GM19239 (cell line): ENCODE measurements at places on chromosomes 3 and 15.

- DNase-seq: no peak
Measured at GRCh38 chr15:52158084-52158765, 33.0 kb downstream of the GNB5 start.

DNA sequence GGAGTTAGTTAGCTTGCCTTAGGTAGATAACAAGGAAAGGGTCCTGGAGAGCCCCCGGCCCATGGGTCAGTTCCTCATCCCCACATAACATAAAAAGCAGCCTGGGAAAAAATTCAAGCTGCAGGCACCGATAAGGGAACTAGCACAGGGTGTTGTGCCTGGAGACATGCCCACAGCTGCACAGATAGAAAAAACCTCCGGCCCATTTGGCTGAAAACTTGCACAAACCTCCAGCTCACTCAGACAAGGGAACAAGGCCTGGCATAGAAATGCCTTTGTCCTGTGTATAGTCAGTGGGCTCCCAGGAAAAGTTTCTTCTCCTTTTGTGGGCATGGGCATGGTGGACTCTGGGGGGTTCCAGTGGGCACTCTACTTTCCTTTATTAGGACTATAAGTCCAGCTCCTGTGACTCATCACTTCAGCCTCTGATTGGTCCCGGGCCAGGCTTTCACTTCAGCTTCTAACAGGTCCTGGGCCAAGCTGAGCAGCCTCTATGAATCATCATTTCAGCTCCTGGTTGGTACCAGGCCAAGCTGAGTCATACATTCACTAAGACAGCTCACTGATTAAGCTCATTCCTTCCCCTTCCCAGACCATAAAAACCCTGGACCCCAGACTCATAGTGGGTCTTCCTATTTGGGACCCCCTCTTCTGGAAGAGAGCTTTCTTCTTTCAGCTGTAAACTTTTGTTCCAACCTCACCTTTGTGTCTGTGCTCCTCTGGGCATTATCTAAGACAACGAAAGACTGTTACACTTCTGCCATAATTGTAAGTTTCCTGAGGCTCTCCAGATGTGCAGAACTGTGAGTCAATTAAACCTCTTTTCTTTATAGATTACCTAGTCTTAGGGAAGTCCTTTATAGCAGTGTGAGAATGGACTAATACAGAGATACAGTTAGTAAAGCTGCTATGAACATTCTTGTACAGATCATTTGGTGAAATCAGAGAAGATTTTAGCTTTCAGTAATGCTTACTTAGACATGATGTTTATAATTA, 348.0 kb upstream of the DPPA4 start:
- no peak for DNase-seq

DNA sequence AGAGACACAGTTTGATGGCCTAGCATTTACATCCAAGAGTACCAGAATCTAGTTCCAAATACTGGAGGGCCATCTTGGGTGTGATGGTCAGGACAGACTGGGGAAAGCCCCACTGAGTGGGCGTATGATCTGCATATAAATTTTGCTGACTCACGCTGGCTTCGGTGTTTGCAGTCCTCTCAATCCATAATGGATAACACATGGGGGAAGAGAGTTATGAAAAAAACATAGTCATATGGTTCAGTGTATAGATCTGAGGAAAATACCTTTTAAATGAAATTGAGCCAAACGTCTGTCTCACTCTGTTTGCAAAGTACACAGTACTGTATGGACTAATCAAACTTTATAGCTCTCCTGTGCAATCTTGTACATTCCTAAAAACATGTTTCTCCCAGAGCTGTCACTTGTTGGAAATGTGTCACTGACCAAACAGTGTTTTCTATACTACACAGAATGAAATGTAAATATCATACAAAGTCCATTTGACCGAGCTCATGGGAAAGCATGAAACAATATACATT, 125.3 kb upstream of the THBS1 start:
- DNase-seq: no peak

DNA sequence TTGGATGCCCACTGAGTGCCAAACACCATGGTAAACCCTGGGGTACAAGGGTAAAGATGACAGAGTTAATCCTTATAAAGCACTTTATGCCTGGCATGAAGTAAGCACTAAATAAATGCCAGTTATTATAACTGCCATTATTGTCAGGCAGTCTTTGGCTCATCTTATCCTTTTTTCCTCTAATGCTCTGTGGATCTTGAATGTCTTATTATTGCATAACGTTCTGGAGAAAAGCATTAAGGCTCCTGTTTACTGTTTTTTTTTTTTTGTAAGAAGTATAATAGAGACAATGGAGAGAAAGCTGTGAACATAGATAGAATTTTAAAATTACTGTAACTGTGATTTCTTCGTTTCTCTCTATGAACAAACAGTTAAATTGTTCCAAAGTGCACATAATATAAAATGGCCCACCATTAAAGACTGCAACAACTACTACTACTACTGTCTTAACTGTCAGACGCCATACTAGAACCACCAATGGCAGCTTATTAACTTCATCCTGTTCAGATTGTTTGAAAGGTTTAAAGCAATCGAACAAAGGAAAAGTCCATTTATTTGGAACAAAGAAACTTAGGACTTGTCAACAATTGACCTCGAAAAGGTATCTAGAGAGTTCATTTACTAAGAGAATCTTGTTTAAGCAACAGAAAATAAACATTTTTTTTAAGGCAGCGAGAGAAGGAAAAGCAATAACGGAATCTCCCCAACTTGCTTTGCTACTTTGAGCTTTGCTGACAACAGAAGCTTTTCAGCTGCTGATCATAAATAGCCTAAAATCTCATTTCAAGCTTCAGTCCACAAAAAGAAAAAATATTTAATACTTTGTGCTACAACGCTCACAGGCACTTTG, 520.7 kb downstream of the ROBO1 start:
- DNase-seq: no peak

DNA sequence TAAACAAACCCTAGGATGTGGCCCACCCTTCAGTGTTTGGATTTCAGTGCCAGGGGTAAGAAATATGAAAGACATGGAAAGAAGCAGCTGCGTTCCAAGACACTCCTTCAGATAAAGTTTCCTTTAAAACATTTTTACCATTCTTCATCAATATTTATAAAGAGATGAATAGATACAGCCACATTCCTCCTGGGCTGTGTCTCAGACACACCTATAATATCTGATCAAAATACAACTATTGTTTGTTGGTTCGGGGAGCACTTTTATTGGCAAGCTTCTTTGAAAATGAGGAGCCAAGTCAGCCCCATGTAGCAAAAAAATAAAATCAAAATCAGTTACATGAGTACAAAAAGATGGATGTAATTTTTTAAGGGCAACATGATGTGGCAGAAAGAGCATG, 53.2 kb downstream of the RPL22L1 start:
- DNase-seq: no peak

DNA sequence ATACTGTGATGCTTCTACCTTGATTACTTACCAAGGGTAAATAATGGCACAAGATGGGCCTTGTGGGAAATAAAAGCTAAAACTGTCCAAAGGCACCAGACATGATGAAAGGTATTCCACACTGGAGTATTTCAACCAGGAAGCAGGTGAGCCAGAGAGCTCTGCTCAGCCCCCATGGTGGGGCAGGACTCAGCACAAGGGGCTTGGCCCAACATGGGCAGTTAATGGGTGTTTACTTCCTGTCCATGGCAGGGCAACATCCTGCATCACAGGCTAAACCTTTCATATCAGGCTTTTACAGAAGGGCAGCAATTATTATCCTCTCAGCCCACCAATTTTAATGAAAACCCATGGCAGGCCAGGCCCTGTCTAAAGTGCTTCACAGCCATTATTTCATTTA, 38.2 kb downstream of the MAGI1 start:
- no peak for DNase-seq

- DNase-seq: no peak
Measured at GRCh38 chr3:71487418-71487817, 96.1 kb downstream of the FOXP1 start.

GRCh38 chr3:27089068-27089467, 280.1 kb downstream of the NEK10 start:
- DNase-seq: no peak

DNA sequence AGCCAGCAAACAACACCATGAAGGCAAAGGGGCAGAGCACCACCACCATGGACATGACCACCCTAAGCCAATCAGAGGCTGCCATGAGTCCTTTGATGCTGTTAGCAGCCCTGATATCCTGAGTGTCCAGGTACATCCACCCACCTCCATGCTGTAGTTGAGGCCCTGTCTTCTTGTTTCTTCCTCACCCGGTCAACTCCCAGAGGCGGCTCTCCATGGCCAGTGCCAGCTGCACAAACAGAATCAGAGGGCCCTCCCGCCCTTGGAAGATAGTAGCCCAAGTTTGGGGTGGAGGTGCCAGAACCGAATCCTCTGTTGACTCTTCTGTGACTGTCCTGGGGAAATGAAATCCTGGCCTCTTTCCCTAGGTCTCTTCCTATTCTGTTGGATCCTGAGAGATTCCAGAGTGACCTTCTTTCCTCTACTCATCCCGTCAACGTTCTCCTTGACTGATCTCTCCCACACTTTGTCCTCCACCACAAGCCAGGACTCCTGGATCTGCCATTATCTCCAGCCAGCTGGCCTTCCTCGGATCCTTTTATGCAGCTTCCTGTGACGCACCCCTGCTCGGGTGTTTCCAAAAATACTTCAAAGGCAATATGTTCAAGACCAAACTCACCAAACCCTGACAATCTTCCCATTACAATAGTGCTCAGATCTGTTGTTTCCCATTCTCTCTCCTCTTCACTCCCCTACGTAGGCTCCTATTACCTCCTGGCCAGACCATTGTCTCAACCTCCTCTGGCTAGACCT, 45.4 kb upstream of the DLG1 start:
- no peak for DNase-seq

- DNase-seq: no peak
Measured at GRCh38 chr15:101657171-101657570, 5.0 kb upstream of the TM2D3 start.

- DNase-seq: no peak
Measured at GRCh38 chr3:49769286-49769915, 16.9 kb downstream of the IP6K1 start.

DNA sequence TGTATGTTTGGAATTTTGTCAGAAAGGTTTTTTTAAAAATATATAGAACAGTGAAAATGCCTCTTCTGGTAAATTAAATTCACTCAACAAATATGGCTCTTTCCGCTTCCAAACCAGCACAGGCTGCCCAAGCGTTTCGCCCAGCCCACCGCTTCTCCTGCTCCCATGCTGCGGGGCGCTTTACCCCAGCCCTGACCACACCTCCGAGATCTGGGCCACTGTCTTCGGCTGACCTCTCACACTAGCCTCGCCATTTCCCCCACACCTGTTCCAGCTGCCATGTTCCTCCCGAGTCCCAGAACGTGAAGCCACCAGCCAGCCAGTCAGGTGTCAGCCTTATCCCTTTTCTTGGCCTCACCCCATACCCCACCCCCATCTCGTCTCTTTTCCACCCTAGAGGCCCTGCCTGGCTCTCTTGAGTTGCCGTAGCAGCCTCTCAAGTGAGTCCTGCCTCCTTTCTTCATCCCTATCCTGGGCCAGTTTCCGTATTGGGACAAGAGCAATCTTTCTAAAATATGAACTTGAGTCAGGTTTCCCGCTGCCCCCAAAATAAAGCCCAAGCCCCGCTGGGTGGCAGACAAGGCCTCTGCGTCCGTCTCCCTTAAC, 46.5 kb downstream of the SLC12A8 start:
- DNase-seq: no peak

- no peak for DNase-seq
Measured at GRCh38 chr15:68593341-68593740, 14.5 kb downstream of the CORO2B start.

- DNase-seq: no peak
Measured at GRCh38 chr15:52095597-52096262, 16.8 kb downstream of the BCL2L10 start.

GRCh38 chr3:72682936-72683452, 165.3 kb downstream of the SHQ1 start:
- DNase-seq: no peak

GRCh38 chr3:157718800-157719199, 215.6 kb upstream of the VEPH1 start:
- no peak for DNase-seq

DNA sequence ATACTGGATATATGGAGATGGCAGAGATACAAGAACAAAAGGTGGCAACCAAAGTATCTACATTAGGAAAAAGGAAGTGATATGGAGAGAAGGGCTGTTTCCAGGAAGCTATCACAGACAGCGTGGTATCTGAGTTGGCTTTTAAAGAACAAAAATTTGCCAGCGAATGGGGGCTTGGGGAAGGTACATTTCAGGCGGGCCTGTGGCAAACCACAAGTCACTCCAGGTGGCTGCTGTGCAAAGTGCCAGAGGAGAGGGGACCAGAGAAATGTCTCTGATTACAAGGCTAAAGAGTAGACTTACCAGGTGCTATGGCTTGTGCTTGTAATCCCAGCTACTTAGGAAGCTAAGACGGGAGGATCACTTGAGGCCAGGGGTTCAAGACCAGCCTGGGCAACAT, 91.1 kb downstream of the MSL2 start:
- no peak for DNase-seq

DNA sequence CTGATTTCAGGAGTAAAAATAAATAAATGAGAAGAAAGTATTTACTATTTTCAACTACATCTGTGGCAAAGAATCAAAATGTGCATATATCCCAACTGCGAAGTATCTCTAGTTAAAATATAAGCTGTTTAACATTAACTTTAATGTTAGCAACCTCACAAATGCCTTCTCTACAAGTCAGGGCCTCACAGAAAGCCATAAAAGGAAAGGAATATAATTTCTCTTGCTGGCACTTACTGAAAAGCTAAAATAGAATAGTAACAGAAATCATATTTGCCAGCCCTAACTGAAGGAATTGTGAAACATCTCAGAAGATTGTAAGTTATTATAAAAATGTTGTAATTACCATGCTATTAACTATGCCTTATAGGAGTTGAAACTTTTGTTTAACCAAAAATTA, 65.1 kb upstream of the MBNL1 start:
- DNase-seq: no peak

DNA sequence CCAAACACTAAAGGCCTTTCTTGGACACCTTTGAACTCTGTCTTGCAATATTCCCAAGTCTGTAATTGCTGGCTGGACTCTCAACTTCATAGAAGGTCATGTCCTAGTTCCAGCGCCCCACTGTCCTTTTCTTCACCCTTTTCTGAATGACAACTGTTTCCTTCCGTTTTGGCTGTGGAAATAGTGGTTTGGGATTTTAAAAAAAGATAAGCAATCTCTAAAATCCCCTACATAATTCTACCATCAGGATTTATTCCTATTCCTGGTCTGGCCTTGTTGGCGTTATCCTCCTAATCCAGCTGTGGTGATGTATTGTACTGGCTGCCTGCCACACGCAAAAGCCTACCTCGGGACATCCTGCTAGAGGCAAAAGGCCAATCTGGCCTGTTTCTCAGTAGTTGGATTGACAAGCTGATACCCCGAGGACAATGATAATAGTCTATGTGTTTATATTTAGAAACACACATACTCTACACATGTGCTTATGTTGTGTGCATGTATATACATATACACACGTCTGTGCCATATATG, 440.3 kb upstream of the DPH6 start:
- no peak for DNase-seq
